ENCODE measurements at places on chromosomes 3 and 15.

- DNase-seq, result no peak
Observed at GRCh38 chr3:84108442-84108971, 850.3 kb upstream of the CADM2 start.

GRCh38 chr15:65832549-65833364, 36.5 kb upstream of the RAB11A start:
- DNase-seq, result peak; percentile 98

DNA sequence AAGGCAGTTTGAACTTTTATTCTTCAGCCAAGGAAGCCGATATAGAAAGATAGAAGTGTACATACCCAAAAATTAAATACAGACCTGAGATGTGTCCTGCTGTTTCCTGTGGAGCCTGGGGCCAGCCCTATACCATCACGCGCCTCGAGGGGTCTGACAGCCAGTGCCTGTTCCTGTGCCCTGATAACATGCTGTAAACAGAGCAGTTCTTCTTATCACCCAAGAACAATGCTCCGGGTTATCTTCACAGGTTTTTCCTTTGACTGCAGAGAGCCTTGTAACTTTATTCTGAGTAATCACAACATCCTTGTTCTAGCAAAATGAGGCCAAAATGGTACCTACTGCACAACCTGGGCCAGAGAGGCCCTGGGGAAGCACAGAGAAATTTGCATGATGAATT, 289.7 kb upstream of the CHRM5 start:
- DNase-seq, result no peak

DNA sequence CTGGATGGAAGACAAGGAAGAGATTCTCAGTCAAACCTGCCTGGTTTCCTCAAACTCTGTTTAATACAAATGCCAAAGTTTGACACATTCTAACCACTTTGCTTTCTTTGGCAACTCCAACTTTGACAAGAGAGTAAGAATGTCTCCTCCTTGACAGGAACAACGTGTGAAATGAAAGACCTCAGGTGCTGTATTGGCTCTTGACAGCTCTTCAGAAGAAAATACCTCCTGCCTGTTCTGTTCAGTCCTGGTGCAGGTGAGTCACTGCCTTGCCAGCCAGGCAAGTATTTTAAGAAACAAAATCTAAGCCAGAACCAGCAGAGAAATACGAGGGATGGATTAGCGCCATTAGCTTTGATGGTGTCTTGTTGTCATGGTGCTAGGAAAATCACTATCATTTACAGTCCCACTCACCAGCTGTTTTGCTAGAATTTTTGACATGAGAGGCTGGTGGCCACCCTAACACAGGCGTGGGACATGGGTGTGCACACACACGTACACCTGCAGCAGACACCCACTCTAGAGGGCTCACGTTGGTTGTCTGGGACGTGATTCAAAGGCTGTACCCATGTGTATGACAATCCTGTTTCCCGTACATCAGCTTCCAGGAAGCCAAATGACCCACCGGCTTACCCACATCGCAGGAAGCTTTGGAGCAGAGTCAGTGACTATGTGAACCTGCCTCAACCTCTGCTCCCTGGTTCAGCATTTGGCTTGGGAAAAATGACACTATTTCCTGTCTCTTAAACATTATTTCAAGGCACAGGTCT, 60.4 kb downstream of the CCNL1 start:
- no peak for DNase-seq

GRCh38 chr3:126684218-126684751, 19.8 kb upstream of the CHCHD6 start:
- DNase-seq, result peak; percentile 79

DNA sequence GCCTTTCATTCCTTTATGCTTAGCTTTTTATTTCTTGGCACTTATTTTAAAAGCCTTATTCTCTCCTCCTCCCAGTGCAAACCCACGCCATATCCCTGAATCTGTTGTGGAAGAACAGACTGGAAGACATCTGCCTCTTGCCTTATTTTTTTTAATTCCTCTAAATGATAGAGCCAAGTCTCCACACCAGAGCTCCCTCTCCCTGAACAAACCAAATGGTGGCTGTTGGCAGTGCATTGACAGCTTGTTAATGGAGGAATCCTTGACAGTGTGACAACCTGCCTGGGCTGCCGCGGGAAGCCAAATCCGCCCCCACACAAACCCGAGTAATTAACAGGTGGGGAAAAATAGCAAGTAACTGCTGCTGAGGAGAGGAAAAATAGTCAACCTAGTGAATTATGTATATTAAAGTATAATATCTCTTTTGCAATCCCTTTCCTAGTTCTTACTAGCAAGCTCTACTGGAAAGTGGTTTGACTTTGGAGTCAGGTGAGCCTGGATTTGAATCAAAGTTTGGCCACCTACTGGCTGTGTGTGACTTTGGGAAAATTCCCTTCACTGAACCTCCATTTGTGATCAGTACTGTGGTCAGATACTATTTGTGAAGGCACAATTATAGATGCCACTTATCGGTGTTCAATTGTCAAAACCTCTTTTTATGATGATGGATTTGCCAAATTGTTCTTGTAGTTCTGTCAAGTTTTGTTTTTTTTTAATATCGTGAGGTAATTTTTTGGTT, 589.6 kb downstream of the PDCD6IP start:
- DNase-seq, result no peak
